ENCODE measurements at places on chromosomes 11 and 22. TPM values are rescaled to one million over a fixed set of nuclear protein-coding genes. Genes with fewer than 3 reads are reported as not detected.
A peak's percentile ranks its signal among the peaks of the same experiment; 100 is the strongest.

PCNX3 gene
- 10.2 TPM for total RNA-seq

DNA sequence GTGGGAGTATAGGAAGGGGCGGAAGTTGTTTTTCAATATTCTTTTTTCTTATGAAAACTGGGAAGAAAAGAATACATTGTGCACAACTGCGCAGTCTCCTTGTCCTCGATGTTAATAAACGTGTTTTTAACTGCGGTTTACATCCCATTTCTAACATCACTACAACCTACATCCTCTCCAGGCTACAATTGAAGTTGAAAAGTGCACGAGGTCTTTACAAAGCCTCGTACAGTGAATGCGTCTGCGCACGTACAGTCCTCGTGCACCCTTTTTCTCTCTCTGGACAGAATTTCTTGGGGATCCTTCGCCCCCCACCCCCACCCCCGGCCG is 102.4 kb downstream of the WT1 start:
- DNase-seq: no peak

DNA sequence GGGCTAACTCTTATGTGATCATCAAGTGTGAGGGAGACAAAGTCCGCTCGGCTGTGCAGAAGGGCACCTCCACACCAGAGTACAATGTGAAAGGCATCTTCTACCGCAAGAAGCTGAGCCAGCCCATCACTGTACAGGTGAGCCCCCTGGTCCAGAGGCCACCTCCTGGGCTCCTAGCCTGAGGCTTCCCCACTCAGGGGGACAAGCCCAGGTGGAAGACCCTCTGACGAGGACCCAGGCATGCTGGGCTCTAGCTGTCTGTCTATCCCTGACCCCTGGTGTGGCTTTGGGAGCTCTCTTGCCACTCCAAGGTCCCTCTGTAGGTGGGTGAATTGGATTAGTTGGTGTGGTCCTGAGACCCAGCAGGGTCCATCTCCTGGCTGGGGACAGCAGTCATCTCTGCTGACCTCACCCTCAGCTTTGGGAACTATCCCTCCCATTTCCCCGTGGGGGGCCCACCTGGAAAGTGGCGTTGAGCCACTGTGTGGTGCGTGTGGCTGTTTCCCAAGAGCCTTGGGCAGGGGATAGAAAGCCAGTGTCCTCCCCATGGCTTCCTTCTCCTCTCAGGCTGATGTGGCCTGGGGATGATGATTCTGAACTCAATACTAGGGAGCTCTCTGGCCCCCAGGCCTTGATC is 5.4 kb upstream of the MYO7A start:
- DNase-seq: no peak

DNA sequence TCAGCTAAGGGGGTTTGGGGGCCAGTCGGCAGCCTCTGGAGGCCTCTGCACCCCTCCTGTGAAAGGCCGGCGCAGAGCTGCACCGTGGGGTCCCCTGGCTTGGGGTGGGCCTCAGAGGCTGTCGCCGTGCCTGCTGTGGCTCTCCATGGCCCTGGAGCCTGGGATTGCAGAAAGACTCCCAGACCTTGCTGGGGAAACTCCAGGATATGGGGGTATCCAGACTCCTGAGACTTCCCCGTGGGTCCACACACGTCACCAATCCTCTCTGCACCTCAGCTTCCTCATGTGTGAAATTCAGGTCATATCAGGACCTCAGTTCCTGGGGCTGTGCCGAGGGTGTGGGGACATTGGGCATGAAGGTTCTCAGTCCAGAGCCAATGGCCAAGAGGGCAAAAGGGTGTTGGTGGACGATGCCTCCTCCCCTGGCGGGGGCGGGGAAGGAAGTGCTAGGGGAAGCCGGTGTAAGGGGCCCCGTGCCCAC is 97.1 kb downstream of the KCNQ1 start:
- DNase-seq: no peak

- peak; percentile 45 for DNase-seq
These were observed 87.3 kb downstream of the SIK3 start for GRCh38 chr11:117010808-117011540.
